ENCODE measurements at places on chromosomes 5 and 9.
A peak's percentile ranks its signal among the peaks of the same experiment; 100 is the strongest.

- DNase-seq, result no peak
These were observed 23.1 kb downstream of the CCNJL start for GRCh38 chr5:160289356-160289651.

DNA sequence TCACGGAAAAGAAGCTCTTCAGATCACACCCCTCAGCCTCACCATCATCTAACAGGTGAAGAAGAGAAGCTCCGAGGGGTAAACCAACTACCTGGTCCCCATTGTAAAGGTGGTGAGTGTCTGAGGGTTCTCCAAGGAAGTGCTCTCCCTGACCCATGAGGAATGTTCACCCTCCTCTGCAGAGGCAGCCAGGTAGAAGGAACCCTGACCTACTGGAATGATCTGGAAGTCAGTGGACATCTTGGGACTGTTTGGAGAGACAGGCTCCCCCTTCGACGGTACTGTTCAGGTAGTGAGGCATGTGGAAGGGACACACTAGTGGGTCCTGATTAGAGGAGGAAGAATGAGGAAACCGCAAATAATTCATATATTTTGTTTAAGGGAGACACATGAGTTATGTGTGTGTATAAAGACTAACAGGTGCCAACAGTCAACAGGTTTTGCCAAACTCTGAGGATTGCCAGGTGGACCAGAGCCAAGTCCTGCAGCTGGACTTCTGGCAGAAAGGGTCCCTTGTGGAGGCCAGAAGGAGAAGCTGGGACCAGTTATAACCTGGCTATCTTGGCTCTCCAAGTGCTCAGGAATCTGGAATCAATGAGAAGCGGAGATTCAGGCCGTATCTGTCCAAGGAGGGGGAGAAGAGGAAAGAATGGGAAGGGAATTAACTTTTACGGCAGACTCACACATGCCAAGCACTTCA, 3.0 kb upstream of the ZBTB34 start:
- DNase-seq, result no peak

DNA sequence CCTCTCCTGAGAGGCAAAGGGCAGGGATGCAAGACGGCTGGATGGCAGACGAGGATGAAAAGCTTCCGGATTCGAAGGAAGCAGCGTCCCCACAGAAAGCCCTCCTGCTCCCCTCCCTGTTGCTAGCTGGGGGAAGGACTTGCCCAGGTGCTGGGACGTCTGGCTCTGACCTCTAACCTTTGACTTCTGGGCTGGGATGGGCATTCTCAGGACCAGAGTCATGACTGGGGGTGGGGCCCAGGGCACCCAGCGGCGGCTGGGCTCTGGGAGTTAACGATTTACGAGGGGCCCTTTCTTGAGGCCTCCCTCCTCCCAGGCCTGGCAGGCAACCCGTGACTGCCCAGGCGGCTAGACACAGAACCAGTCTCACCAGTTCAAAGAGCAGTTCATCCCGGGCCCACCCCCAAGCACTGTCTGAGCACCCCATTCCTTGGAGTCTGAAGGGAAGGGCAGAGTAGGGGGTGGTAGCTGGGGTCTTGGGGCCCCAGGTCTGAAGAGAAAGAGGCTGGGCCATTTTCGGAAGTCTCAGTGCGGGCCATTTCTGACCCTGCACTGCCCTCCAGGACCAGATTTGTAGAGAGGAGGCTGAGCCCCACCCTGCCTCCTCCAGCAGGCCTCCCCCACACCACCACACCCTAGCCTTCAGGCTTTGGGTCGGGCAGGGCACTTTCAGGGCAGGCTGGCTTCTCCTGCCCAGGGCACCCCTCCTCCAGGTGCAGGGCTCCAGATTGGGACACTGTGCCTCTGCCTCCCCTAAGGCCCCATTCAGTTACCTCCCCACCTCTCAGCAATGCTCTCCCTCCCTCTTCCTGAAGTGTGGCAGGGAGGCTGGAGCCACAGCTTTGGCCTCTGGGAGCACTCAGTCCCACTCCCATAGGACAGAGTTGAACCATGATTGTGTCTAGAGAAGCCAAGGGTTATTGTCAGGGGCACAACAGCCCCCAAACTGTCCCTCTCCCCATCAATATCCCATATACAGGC, 5.0 kb upstream of the CXXC5 start:
- peak; percentile 7 for DNase-seq

DNA sequence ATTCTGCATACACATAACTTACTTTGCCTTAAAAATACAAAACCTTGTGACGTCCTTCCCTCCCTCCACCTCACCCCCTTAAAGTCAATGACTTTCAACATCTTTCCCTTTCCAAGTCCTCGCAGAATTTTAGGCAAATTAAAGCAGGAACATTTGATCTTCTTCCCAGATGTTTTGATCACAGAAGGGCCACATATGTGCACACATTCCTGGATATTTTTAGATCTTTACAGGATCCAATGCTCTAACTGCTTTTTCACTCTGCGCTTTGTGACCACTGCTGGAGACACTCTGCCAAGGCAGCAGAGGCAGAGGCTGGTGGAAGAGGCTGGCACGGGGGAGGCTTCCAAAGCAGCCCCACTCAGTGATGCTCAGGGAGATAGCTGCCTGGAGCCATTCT, 130.7 kb downstream of the SEC61B start:
- DNase-seq, result no peak

DNA sequence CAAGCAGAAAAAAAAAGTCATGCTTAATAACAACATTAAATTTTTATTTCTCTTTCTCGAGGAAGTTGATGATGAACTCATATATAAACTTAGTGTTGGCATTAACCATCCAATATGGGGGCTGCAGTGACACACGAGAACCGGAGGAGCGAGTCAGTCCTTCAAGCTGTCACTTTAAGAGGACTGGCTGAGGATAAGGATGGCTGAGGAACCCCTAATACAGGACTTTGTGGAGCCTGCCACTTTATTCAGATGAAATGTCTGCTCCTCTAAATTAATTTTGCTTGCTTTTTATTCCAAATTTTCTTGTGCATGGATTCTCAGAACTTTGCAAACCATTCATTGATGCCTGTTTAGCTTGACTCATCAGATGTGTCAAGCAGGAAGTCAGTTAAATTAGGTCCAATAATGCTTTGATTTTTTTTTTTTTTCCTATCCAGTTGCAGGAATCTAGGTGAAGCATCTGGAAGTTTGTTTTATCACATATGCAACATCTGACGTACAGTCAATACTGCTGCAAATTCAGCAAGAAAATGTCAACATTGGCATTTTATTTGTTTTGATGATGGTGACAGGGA, 144.2 kb upstream of the COL5A1 start:
- no peak for DNase-seq

- DNase-seq, result no peak
These were observed 34.6 kb downstream of the C5orf15 start for GRCh38 chr5:133933670-133934295.

DNA sequence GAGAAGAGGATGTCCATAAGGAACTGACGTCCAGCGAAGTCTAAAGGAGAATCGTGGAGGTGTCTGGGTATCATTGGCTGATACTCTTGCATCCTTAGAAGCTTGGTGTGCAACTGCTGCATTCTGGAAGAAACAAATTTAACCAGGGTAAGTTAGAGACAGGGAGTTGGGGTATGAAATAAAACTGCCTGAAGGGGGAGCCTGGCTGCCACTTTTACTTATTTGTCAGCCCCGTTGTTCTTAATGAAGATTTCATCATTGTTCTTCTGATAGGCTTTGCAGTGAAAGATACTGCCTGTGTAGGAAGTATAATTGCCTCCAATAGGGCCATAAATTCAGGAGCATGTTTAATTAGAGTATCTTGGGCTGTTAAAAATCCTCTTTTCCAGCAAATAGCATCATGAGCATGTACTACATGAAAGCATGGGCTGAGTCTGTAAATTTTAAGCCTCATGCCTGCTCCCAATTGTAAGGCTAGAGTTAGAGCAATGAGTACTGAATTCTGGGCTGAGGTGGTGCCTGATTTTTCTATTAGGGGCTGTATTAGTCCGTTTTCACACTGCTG, 1264.5 kb upstream of the ACO1 start:
- peak; percentile 30 for DNase-seq

DNA sequence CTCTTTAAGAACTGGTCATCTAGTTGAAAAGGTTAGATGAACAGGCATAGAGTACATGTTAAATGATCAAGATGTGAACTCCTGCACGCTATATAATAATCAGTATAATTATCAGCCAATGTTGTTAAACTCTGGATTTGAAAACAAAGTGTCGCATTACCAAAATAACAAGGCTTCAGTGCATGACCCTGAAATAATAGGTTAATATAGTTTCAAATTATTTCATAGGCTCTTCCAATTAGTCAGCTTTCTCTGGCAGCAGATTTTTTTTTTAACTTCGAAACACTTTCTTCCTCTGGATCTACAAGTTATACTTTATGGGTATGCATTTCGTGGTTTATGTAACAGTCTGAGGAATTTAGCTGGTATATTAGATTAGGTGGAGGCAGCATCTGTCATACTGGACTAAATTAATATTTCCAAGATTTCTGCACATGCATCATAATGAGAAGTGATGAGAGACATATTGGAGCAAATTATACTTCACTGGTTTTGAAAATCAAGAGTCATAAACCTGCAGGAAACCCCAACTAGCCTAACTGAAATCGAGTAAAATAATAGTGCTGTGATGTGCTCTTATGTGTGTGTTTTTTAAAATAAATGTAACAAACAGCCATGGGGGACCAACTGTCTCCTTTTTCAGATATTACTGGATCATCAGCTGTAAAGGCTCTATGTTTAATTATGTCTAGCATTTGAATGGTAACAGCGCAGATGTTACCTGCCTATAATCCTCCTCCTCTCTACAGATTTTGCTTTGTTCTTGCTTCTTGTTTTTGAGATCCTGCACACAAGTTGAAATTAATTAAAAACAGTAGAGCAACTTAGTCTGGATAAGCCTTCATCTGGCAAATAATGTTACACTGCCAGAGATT, 85.9 kb upstream of the CKMT2 start:
- no peak for DNase-seq

- DNase-seq, result no peak
These were observed 6.1 kb downstream of the CSNK1G3 start for GRCh38 chr5:123518111-123518510.

DNA sequence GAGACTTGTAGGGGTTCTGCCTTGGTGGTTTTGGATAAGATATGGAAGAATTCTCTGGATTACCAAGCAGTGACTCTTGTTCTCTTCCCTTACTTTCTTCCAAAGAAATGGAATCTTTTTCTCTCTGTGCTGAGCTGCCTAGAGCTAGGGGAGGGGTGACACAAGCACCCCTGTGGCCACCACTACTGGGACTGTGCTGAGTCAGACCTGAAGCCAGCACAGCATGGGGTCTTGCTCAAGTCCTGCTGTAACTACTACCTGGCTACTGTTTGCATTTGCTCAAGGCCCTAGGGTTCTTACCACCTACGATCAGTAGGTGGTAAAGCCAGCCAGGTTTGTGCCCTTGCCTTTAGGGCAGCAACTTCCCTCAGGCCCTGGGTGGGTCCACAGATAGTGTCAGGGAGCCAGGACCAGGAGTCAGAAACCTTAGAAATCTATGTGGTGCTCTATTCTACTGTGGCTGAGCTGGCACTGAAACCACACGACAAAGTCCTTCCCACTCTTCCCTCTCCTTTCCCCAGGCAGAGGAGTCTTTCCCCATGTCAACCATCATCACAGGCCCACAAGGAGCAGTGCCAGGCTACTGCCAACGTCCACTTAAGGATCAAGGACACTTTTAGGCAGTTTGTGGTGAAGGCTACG, 53.8 kb downstream of the SREK1 start:
- no peak for DNase-seq

GRCh38 chr5:176654856-176655255, 7.6 kb downstream of the TSPAN17 start:
- no peak for DNase-seq

GRCh38 chr5:162209005-162209605, 141.5 kb downstream of the GABRG2 start:
- no peak for DNase-seq

DNA sequence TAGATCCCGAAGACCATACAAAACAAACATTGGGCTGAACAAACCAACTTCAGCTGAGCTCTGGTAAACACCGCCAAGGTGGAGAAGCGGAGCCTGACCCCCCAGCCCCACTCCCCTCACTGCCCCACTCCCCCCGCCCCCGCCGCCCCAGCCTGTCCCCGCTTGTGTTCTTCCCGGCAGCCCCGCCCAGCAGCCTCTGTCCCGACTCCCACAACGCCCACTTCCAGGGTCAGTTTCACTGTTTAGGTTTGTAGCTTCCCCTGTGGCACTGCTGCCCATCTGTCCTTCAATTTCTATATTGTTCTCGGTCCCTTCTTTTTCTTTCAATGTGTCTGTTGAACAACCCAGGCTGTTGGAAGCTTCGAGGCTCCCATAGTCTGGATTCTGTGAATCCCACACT, 112.0 kb upstream of the CACNA1B start:
- no peak for DNase-seq

DNA sequence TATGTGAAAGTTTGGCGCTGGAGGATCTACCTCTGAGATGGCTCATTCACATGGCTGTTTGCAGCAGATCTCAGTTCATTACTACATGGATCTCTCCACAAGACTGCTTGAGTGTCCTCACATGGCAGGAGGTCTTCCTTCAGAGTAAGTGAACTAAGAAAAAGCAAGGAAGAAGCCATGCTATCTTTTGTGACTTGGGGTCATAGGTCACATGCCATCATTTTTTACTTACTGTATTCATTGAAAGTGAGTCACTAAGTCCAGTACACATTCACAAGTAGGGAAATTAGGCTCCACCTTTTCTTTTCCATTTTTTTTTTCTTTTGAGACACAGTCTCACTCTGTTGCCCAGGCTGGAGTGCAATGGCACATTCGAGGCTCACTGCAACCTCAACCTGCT, 8.7 kb upstream of the CDKN2AIPNL start:
- no peak for DNase-seq

GRCh38 chr9:110691002-110691549, 22.5 kb downstream of the MUSK start:
- no peak for DNase-seq

GRCh38 chr5:58351190-58351589, 108.7 kb downstream of the PLK2 start:
- DNase-seq, result no peak

- no peak for DNase-seq
These were observed 60.0 kb upstream of the TUT7 start for GRCh38 chr9:86413971-86414880.

DNA sequence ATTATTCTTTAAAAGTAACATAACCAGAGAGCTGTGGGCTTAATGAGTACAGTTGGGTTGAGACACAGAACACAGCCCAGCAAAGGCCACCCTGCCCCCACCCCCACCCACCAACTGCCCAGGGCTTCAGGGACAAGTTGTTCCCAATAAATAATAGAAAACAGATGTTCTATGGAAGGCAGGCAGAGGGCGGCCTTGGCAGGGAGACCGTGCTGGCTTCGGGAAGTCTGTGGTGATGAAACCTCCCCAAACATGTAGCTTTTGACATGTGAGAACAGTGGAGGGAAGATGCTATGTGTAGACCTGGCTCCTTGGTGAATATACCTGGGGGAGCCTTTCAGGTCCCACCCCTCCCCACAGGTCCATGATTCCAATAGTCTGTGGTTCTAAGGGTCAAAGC, 10.0 kb downstream of the TRAF1 start:
- DNase-seq, result no peak

- DNase-seq, result no peak
These were observed 51.8 kb downstream of the SH3TC2 start for GRCh38 chr5:149011084-149011483.

GRCh38 chr5:39131210-39132127, 57.3 kb upstream of the RICTOR start:
- DNase-seq, result no peak

- no peak for DNase-seq
These were observed 57.7 kb upstream of the CTSL start for GRCh38 chr9:87668222-87668621.
